ENCODE measurements at places on chromosomes 5 and 9.

DNA sequence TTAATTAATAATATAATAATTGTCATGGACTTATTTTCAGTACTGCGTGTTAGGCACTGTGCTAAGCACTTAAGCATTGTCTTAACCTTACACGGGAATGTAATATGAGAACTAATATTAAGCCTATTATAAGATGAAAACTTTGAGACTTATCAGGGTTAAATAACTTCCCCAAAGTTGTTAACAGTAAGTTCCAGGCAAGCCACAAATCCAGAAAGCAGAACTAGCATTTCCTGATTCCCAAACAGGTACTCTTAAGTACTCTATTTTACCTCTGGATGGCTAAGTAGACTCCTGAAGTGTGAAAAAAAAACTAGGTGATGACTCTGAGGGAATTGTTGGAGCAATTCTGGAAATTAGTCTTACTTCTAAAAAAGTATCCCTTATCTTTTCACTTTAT is 23.8 kb downstream of the GABRG2 start:
- no peak for DNase-seq

DNA sequence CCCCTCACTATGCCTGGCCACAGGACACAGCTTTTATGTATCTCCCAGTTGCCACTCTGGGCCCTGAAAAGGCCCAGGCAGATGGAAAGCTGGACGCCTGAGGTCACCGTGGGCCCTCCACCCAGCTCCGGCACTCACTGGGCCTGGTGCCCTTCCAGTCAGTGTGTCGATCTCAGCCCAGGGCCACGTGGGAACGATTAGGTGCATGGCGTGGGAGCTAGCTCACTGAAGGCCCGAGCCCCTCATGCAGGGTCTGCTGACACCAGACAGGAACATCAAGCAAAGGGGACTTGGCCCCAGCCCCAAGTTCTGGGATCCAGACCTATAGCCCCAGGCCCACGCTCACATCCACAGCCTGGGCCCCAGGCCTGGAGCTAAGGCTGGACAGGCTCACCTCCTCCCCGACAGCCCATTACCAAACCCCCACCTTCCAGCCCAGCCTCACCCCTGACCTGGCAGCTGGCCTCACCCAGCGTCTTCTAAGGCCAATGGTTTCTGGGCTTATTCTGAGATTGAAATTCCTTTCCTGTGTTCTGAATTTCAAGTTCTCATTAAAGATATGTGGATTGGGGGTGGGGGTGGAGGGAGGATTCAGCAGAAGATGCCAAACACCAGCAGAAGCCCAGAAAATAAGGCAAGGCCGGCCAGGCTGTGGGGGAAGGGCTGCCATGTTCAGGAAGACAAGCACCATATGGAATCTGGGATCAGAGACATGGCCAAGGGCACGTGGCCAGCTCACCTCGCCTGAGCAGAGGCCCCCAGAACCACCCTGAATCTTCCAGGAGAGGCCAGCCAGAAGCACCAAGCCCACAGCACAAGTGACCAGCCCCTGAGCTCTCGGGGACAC is 74.5 kb downstream of the ADAMTS2 start:
- DNase-seq = no peak

DNA sequence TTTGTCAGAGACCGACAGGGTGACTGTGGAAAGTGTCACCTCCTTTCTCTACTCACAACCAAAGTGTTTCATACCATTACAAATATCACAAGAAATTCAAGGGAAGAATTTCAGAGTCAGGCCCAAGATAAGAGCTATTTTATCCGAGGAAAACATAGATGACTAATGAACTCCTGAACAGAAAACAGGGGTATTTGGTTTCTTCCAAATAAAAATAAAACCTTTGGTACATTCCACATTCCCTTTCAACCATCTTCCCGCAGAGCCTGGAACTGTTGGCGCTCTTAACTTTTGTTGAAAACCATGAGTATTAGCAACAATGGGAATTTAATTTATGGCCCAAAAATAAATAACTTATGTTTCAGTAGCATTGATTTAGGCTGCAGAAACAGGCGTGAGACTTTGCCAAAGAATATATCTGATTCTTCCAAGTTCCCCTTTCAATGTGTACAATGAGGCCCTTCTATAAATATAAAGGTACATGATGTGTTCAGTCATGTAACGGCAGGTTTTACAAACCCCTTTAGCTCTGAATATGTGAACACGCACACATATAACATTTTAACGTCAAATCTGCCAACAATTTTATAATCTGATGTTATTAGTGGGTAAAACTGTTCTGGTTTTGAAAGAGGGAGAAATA is 69.5 kb downstream of the RETREG1 start:
- DNase-seq = no peak

DNA sequence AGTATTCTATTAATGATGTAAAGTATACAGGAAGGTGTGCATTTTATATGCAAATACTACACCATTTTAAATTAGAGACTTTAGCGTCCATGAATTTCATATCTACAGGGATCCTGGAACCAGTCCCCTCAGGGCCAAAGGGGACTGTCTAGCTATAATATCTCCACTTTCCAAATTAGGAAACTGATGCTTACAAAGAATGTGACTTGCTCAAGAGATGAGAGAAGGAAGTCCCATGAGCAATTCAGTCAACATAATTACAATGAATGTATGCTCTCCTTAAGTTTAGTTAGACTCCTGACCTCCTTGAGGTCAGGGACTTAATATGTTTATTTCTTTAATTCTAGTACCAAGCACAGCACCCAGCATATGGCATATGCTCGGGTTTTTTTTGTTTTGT is 23.7 kb downstream of the NIPBL start:
- peak; percentile 19 for DNase-seq

DNA sequence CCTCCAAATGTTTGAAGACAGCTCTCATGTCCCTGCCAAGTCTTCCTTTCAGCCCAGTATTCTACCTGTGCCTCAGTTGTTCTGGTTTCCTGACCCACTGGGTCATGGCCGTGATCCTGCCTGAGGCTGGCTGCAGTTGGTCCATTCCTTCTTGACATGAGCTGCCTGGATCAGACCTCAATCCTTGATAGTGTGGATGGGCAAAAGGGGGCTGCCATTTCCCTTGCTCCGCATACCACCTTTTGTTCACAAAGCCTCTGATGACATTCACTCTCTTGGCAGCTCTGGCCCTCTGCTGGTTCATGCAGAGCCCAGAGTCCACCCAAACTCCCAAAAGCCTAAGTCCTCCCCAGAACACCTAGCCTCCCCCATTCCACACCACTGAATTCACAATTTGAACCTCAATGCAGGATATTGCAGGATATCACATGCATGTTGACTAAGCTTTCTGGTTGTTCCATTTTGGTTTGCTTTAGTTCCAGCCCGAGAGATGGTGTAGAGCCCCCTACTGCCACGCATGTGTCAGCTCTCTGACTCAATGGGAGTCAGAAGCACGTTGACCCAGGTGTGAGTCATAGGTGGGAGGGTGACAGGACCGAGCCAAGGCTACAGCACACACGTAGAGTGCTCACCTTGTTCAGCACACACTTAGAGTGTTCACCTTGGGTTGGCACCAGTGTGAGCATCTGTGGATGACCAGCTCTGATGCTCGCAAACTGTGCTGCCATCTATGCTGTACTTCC is 137.2 kb downstream of the MTX3 start:
- DNase-seq = no peak

- DNase-seq = no peak
Measured at GRCh38 chr9:29873579-29873978, 2300.3 kb upstream of the C9orf72 start.

GRCh38 chr5:52842111-52842510 is 54.4 kb downstream of the ITGA1 start:
- no peak for DNase-seq

DNA sequence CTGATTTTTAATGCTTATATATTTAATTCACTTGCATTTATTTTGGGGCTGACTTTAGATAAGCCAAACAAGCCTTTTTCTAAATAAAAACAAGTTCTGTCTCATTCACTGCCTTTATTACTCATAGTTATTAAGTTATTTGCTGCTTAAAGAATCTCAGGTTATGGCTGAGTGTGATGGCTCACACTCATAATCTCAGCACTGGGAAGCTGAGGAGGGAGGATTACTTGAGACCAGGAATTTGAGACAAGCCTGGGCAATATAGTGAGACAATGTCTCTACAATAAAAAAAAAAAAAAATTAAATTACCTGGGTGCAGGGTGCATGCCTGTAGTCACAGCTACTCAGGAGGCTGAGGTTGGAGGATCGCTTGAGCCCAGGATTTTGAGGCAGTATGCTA is 85.0 kb upstream of the MAN2A1 start:
- DNase-seq = no peak

DNA sequence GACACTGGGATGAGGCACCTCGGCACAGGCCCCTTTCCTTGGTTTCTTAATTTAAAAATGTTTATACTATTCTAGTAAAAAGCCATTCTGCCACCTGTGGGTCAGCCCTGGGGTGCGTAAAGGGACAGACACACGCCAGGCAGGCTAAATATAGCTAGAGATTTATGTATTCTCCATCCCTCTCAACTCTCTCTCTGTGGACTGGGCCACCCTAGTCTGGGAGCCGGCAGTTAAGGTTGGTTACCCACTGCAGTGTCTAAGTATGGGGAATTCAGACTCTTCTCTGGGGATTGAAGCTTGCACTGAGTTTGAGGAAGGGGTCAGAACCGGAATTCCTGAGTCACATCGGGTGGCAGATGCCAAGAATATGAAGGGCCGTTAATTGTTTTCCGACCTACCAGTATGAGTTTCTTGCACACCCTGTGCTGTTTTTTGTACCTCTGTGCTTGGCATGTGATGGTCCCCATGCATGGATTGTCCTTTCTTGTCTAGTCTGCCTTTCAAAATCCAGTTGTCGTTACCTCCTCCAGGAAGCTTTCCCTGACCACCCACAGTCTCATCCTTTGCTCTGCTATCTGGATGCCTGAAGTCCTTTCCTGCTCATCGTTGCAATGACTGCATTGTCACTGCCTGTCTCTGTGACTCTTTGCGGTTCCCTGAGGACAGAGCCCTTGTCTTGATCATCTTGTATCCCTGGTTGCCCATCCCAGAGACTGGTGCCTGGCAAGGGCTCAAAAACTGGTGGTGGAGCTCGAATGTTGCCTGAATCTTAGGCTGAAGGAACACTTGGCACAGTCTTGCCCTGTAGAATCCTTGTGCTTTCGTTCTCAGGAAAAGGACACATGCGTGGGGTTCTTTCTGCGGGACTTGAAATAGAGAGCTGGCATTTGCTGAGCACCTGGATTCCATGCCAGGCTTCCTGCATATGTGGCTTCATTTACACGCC is 2.1 kb downstream of the NEURL1B start:
- DNase-seq = no peak

- no peak for DNase-seq
Measured at GRCh38 chr5:5353681-5354080, 68.8 kb upstream of the ICE1 start.

DNA sequence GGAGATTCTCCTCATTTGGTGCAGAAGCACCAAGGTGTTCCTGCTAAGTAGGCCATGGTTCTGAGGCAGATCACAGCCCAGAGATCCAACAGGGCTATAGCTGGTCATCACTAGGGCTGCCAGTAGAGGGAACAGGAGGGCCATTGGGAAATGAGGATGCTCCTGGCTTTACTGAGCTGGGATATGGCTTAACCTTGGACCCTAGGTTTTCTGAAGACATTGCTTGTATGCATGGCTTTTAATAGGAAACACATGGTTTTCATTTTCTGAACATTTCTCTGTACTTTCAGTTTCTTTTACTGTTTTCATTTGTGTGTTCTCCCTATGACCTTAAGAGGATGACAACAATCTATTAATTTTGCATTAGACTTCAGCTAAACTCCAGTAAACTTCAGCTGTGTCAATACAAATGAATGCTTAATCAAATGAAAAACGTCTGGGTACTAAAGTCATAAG is at the start of gene IFNW1:
Gene IFNW1 (minus strand): TSS at position 406 of the 456 bp plus-strand sequence. CDS start 262 bp downstream, at position 144.
- DNase-seq = no peak

- DNase-seq = no peak
Measured at GRCh38 chr5:116872986-116873385, 298.4 kb upstream of the SEMA6A start.

GRCh38 chr5:44646016-44646415 is 162.7 kb upstream of the MRPS30 start:
- no peak for DNase-seq

- no peak for DNase-seq
Measured at GRCh38 chr5:93476251-93476742, 104.7 kb downstream of the NR2F1-AS1 start.

DNA sequence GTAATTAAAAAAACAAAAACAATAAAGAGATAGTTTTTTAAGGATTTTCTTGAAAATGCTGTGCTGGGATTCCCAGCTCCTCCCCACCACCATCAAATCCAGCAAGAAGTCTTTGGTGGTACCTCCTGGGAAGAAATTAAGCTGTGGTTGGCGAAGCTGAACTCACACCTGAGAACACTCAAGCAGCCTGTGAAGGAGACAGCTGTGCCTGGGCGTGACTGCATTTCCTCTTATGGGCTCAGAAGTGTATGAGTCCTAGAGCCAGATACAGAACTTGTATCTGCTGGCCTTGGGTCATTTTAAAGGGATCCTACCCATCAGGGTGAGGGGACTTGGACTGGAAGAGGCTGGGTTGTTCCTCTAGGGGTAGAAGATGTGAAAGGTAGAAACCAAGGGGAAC is 561.2 kb upstream of the SGCD start:
- no peak for DNase-seq

GRCh38 chr5:72228960-72229359 is 91.1 kb downstream of the MRPS27 start:
- no peak for DNase-seq

DNA sequence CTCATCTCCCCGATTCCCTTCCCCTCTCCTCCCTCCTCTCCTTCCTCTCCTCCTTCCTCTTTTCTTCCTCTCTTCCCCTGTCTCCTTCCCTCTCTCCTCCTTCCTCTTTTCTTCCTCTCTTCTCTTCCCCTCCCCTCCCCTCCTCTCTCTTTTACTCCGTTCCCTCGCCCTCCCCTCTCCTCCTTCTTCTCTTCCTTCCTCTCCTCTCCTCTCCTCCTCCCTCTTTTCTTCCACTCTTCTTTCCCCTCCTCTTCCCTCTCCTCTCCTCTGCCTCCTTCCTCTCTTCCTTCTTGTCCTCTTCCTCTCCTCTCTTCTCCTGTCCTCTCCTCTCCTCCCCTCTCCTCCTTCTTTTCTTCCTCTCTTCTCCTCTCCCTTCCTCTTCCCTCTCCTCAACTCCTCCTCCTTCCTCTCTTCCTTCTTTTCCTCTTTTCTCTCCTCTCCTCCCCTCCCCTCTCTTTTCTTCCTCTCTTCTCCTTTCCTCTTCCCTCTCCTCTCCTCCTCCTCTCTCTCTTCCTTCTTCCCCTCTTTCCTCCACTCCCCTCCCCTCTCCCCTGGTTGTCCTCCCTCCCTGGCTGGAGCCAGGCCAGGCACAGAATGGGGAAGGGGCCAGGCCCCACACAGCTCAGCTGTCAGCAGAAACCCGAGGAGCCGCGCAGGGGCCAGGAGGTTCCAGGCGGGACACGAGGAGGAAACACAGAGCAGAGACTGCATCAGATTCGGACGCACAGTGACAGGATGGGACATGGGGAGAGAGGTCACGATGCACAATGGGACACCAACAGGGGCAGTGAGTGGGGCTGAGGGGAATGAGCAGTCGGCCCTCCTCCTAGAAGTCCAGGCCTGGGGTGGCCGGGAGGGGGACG is 48.0 kb downstream of the CAMK2A start:
- DNase-seq = no peak
